ENCODE measurements at places on chromosomes 3 and 15. TPM values are rescaled to one million over a fixed set of nuclear protein-coding genes. Genes with fewer than 3 reads are reported as not detected.
A peak's percentile ranks its signal among the peaks of the same experiment; 100 is the strongest.

MTMR10 gene
- total RNA-seq, result 52.7 TPM

DNA sequence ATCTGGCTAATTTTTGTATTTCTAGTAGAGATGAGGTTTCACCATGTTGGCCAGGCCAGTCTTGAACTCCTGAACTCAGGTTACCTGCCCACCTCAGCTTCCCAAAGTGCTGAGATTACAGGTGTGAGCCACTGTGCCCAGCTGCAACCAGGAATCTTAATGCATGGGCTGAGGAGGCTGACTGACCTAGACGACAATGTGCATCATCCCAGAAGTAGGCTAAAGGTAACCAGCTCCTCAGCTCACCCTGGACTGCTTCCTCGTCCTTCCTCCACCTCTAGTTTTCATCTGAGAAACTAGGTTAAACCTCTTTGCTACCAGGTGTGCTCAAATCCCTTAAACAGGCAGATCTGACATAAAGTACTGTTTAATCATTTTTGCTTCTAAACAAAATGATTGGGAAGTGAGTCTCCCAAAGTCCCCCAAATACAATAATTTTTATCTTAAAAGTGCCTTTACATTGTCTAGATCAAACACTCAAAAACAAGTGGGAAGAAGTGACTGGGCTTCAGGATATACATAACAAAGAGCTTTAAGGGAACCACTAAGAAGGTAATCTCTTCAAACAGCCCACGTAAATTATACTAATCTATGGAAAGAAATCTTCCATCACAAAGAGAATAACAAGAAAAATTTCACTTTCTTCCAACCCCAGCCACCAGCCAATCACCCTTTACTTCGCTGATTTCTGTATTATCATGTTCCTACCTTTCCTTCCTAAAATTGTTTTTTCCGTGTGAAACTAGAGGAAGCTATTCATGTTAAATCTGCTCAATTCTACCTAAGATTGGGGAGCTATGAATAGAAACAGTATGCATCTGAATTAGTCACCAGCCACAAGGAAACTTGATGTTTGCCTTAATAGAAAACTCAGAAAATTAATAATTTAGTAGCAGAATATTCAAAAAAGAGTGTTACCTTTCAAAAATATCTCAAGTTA lies 34.7 kb downstream of the IGF2BP2 start:
- no peak for DNase-seq

GOLGA6L9 gene
- total RNA-seq, result 4.1 TPM

DNA sequence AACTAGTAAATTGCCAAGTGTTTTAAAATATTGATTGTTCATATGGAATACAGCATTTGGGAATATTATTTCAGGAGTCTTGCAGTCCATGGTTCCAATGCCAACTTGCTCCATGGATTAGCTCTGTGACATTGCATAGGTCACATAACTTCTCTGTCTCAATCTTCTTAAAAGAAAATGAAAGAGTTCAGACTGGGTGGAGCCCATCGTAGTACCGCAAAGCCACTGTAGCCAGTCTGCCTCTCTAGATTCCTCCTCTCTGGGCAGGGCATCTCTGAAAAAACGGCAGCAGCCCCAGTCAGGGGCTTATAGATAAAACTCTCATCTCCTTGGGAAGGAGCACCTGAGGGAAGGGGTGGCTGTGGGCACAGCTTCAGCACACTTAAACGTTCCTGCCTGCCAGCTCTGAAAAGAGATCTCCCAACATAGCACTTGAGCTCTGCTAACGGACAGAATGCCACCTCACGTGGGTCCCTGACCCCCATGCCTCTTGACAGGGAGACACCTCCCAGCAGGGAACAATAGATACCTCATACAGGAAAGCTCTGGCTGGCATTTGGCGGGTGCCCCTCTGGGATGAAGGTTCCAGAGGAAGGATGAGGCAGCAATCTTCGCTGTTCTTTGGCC lies 168.8 kb upstream of the CNTN4 start:
- no peak for DNase-seq

GRCh38 chr3:176741664-176742047 lies 455.6 kb downstream of the TBL1XR1 start:
- DNase-seq, result no peak

GRCh38 chr3:187783098-187783497 lies 37.8 kb upstream of the BCL6 start:
- peak; percentile 33 for DNase-seq

GRCh38 chr3:45579251-45579650 lies 15.3 kb upstream of the LIMD1 start:
- DNase-seq, result no peak

- DNase-seq, result no peak
Measured at GRCh38 chr3:131007782-131008181, 18.8 kb downstream of the ASTE1 start.

GRCh38 chr15:89409184-89410038 lies 74.8 kb upstream of the POLG start:
- no peak for DNase-seq

- DNase-seq, result no peak
Measured at GRCh38 chr3:198081421-198081844, 121.4 kb downstream of the LMLN start.

DNA sequence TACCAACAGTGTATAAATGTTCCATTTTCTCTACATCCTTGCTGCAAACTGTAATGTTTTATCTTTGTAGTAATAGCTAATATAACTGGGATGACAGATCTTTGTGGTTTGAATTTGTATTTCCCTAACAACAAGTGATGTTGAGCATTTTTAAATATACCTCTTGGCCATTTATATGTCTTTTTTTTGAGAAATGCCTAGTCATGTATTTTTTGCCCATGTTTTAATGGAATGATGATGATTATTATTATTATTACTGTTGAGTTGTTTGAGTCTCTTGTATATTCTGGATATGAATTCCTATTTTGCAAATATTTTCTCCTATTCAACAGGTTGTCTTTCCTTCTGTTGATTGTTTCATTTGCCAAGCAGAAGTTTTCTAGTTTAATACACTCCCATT lies 654.9 kb downstream of the ZPLD1 start:
- no peak for DNase-seq

EAF2 gene
- total RNA-seq, result 7.8 TPM

GRCh38 chr15:59553879-59554735 lies 57.5 kb upstream of the GCNT3 start:
- DNase-seq, result no peak

DNA sequence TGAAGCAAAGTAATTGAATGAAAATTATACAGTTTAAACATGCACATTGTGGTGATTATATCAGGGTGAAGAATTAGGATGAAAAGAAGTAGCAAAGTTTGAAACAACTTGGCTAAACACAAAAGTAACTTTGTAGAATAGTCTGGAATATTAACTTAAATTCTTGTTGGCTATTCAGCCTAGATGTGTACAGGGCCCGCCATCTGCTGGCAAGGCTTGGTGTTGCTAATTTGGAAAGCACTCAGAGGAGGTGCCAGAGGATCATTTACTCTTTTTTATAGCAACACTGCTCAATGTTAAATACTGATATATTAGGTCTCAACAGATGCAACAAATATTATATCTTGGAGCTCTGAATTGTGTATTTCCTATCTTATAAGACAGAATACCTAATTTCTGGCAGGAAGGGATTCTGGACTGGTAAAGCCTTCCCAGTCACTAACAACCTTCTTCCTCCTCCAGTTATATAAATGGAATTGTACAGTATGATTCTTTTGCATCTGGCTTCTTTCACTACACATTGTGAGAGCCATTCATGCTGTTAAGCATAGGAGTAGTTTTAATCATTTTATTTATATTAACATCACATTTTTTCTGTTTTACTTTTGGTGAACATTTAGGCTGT lies 36.1 kb downstream of the TTC23 start:
- DNase-seq, result peak; percentile 77

LARP6 gene
- total RNA-seq, result 4.2 TPM

DNA sequence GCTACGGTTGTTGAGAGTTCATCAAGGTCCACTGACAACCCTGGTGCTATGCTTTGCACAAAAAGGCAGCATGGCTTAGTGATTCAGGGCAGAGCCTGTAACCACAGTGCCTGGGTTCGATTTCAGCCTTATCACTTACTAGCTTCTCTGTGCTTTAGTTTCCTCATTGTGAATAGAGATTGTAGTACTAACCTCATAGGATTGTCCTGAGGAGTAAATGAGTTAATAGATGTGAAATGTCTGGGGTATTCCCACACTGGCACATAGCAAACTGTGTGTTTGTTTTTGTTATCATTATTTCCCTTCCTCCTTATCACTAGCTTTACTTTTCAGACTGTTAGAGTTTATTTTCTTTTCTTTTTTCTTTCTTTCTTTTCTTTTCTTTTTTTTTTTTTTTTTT lies 16.3 kb downstream of the CRTAP start:
- DNase-seq, result no peak

SLC15A2 gene
- total RNA-seq, result 48.2 TPM

MAP1A gene
- total RNA-seq, result 8.8 TPM

DNA sequence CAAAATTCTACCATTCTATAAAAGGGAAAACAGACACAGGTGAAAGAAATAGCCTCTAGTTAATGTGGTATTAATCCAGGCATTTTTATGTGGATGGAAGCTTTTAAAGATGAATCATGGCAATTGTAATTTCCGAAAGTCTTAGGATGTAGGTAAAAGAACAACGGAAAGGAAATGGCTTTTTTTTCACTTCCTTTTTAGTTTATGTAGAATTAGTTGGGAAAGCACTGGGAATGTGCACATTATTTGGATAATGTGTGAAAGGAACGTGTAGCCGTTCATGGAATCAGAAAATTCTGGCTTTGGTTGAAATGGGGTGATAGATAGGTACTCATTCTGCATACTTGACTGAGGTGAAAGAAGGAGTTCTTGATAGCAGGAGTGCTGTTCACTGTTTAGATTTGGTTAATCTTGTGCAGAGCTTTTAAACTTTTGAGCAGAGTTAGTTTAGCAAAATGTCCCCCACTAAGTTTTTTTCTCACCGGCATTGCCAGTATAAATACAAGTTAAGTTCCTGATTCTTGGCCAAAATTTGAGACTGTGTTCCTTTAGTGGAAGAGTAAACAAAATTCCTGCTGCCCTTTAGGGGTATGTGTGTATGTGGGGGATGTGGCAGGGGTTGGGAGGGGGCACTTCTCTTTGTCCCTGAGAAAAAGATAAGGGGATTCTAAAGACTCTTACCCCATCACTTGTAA lies 20.2 kb upstream of the UTS2B start:
- no peak for DNase-seq

DNA sequence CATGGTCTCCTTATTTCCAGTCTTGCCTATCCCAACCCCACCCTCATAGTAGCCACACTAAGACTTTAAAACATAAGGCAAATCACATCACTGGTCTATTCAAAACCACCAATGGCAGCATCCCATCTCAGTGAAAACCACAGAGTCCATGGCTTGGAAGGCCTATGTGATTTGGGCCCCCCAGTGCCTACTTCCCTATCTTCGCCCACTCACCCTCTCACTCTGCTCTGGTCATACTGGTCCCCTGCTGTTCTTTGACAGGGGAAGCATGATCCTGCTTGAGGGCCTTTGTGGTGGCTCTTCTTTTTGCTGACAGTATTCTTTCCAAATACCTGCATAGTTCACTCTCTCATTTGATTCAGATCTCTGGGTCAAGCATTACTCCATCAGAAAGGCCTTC lies 3.3 kb downstream of the GTF2A2 start:
- no peak for DNase-seq

DNA sequence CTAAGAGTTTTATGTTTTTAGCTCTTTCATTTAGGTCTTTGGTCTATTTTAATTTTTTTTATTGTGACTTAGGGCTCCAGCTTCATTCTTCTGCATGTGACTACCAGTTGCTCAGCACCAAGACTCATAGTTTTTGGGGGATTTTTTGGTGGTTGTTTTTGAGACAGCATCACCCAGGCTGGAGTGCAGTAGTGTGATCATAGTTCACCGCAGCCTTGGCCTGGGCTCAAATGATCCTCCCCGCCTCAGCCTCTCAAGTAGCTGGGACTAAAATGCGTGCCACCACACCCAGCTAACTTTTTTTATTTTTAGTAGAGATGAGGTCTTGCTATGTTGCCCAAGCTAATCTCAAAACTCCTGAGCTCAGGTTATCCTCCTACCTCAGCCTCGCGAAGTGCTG lies 19.4 kb downstream of the CDV3 start:
- DNase-seq, result no peak

- DNase-seq, result no peak
Measured at GRCh38 chr3:57464801-57465200, 79.3 kb downstream of the DNAH12 start.

GRCh38 chr3:48715174-48715800 lies 1.7 kb downstream of the IP6K2 start:
- no peak for DNase-seq

- DNase-seq, result no peak
Measured at GRCh38 chr15:71957026-71957425, 146.7 kb downstream of the NR2E3 start.

B3GALNT1 gene
- total RNA-seq, result 20.6 TPM

CD47 gene
- total RNA-seq, result 410 TPM

GRCh38 chr15:32763295-32763694 lies 45.5 kb downstream of the GREM1 start:
- DNase-seq, result no peak

GRCh38 chr3:99895703-99896441 lies 78.2 kb downstream of the CMSS1 start:
- no peak for DNase-seq
